Left forelimb (tissue), 1 donor: ENCODE measurements at places on chromosomes 5 and 9.

- DNase-seq, result no peak
These were observed 4.9 kb upstream of the CARD9 start for GRCh38 chr9:136378170-136379002.

DNA sequence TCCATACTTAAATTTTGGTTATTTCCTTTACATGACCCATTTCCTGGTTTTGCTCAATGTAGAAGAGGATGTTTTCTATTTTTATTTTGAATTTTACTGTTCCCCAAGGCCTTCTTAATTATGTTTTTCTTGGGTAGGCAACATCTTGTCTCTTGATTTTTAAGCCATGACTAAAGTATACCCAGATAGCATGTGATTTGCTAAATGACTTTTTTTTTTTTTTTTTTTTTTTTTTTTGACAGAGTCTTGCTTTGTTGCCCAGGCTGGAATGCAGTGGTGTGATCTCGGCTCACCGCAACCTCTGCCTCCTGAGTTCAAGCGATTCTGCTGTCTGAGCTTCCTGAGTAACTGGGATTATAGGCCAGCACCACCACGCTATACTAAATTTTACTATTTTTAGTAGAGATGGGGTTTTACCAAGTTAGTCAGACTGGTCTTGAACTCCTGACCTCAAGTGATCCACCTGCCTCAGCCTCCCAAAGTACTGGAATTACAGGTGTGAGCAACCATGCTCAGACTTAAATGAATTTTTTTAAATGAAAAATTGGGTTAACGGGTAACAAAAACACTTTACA, 198.6 kb upstream of the DAB2 start:
- DNase-seq, result no peak

GRCh38 chr5:151227918-151228447, 4.1 kb upstream of the CCDC69 start:
- no peak for DNase-seq

DNA sequence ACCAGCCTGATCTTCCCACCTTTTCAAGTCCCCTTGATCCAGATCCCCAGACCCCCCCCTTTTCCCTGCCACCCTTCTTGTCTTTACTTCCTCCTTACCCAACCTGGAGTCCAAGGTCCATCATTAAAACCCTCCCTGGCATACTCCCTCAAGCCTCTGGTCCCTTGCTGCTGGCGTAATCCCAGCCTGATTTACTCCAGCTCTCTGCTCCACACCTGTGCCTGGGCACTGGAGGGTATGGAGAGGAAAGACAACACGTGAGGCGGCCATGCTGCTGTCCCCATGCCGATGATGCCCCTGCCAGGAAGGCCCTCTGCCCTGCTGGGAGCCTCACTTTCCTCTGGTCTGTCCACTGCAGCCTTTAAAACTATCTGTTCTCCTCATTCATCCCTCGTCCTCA, 5.1 kb downstream of the B4GALT7 start:
- no peak for DNase-seq

GRCh38 chr9:99807276-99807852, 14.3 kb upstream of the NR4A3 start:
- no peak for DNase-seq
